ENCODE measurements at places on chromosomes 12 and 14. TPM values are rescaled to one million over a fixed set of nuclear protein-coding genes. Genes with fewer than 3 reads are reported as not detected.

- DNase-seq, result no peak
- no peak overlapping the region for H3K4me3 ChIP-seq
- H3K4me1 ChIP-seq, result peaks cover 51% of the 10 kb centered on the region
- H3K27me3 ChIP-seq, result no peaks in the 10 kb centered on the region
- no peak overlapping the region for H3K27ac ChIP-seq
Observed at GRCh38 chr14:100282083-100282350, 24.2 kb downstream of the SLC25A29 start.

MANSC4 gene
- total RNA-seq, result not detected

DNA sequence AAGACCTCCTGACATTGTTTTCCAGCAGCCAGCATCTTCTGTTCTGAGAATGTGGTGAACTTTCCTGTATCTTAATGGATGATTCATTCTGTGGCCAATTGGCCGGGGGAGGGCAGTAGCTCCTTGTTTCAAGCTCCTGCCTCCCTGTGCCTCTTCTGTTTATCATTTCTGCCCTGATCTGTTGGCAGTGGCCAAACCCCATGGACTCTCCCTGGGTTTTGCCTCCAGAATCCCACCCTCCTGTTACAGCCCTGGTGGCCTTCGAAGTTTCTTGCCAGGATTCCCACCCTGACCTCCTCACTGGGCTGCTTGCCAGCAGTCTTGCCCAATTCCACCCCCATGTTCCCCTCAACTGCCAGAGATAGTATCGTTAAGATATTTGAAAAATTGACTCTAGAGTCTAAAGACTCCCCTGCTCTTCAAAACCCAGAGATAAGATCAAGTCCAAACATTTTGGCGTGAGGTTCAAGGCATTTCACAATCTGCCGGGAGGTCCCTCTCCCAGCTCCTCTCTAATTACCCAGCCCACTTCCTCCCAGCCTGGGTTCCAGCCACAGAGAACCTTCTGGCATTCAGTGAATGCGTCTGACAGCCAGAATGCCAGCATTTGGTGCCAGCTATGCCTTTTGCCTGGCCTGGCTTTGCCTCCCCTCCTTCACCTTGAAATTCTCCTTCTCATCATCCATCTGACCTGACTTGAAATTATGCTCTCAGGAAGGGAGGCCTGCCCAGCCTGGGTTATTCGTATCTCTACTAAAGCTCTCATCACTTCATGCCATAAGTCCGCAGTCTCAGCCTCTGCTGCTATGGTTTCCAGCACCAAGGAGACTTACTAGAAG lies 37.7 kb upstream of the TXNRD1 start:
- H3K4me1 ChIP-seq, result peaks cover 41% of the 10 kb centered on the region
- no peaks in the 10 kb centered on the region for H3K36me3 ChIP-seq
- H3K27me3 ChIP-seq, result peaks cover 3% of the 10 kb centered on the region

DNA sequence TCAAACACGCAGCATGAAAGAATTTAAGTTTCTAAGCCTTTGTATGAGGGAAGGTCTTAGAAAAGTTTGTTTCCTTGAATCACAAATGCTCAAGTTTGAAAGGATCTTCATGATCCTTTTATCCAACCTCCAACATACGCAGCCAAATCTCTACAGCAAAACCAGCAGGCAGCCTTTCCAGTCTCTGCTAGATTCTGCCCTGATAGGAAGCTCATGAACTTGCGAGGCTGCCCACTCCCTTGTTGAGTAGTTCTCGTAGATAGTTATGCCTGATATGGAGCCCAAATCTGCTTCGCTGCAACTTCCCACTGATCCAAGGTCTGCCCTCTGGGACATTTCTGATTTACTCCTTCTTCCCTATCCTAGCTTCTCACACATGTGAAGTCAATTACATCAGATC lies 272.9 kb downstream of the EGLN3 start:
- DNase-seq, result no peak
- no peak overlapping the region for H3K27ac ChIP-seq
- peaks cover 35% of the 10 kb centered on the region for H3K4me1 ChIP-seq

GRCh38 chr14:51342226-51342625 lies 102.2 kb downstream of the TMX1 start:
- no peaks in the 10 kb centered on the region for H3K27me3 ChIP-seq
- H3K27ac ChIP-seq, result no peak overlapping the region
- no peak overlapping the region for H3K4me3 ChIP-seq
- DNase-seq, result no peak

- H3K36me3 ChIP-seq, result no peaks in the 10 kb centered on the region
- no peaks in the 10 kb centered on the region for H3K4me1 ChIP-seq
- H3K27me3 ChIP-seq, result no peaks in the 10 kb centered on the region
- no peak overlapping the region for H3K27ac ChIP-seq
Observed at GRCh38 chr14:38122241-38122640, 85.5 kb upstream of the SSTR1 start.

DNA sequence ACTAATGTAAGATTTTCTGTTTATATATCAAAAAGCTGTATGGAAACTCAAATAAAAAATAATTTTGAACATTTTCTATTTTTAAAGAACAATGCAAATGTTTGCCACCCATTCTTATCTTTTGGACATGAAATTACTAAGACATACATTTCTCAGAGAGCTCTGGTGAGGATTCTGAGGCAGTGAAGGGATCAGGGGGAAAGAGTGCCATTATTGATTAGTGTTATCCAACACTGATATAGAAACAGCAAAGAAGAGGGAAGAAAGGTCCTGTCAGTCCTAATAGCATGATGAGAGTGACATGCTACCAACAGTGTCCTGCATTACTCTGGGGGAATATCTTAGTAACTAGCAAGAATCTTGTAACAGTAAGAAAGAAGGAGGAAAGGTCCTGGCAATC lies 282.2 kb downstream of the RPL10L start:
- no peak overlapping the region for H3K27ac ChIP-seq
- H3K27me3 ChIP-seq, result no peaks in the 10 kb centered on the region
- DNase-seq, result no peak
- H3K4me1 ChIP-seq, result no peaks in the 10 kb centered on the region

DNA sequence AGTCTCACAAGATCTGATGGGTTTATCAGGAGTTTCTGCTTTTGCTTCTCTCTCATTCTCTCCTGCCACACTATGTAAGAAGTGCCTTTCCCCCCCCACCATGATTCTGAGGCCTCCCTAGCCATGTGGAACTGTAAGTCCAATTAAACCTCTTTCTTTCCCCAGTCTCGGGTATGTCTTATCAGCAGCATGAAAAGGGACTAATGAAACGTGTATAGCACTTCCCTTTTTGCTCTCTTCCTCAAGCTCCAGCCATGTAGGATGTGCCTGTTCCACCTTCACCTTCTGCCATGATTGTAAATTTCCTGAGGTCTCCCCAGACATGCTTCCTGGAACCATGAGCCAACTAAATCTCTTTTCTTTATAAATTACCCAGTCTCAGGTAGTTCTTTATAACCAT lies 7.0 kb upstream of the CRACR2A start:
- H3K27ac ChIP-seq, result no peak overlapping the region
- DNase-seq, result no peak
- peaks cover 2% of the 10 kb centered on the region for H3K27me3 ChIP-seq
- no peak overlapping the region for H3K4me3 ChIP-seq
- H3K4me1 ChIP-seq, result no peaks in the 10 kb centered on the region

DNA sequence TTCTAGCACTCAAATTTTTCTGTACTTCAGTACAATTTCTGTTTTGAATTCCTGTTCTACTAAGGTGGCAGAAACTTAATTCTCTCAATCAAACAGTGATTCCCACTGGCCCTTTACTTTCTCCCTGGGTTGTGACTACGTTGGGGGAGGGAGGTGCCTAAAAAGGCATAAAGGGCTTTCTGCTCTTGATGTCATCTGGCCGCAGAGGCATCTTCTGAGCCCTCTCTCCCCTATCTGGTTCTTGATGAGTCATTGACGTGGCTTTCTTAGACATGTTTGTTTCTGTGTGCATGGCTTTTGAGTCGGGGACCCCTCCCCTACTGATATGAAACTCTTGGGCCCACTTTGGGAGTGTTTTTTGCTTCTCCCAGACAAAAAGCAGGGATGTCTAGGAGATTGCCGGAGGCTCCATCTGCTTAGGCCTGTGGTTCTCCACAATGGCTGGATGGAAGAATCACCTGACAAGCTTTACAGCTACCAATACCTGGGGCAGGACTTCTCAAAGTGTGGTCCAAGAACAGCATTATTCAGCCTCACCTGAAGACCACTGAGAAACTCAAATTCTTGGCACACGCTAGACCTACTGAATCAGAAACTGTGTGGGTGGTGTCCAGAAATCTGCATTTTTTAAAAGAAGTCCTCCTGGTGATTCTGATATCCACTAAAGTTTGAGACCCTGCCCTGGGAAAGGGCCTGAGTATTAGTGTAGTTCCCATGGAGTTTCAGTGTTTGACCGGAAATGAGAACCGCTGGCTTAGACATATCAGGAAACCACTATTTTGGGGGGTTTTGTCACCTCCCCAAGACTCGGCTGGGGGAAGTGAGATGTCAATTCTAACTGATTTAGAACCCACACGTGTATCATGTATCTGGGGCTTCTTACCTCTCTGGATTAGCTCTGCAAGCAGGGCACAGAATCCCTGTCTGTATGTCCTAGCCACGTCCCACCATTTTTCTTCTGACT lies 395.7 kb upstream of the PDE3A start:
- no peaks in the 10 kb centered on the region for H3K36me3 ChIP-seq
- no peak overlapping the region for H3K4me3 ChIP-seq
- no peak for DNase-seq
- H3K27ac ChIP-seq, result peak overlapping the region; percentile 94
- peaks cover 48% of the 10 kb centered on the region for H3K4me1 ChIP-seq
- H3K27me3 ChIP-seq, result no peaks in the 10 kb centered on the region

OR10G2 gene
- not detected for total RNA-seq

DNA sequence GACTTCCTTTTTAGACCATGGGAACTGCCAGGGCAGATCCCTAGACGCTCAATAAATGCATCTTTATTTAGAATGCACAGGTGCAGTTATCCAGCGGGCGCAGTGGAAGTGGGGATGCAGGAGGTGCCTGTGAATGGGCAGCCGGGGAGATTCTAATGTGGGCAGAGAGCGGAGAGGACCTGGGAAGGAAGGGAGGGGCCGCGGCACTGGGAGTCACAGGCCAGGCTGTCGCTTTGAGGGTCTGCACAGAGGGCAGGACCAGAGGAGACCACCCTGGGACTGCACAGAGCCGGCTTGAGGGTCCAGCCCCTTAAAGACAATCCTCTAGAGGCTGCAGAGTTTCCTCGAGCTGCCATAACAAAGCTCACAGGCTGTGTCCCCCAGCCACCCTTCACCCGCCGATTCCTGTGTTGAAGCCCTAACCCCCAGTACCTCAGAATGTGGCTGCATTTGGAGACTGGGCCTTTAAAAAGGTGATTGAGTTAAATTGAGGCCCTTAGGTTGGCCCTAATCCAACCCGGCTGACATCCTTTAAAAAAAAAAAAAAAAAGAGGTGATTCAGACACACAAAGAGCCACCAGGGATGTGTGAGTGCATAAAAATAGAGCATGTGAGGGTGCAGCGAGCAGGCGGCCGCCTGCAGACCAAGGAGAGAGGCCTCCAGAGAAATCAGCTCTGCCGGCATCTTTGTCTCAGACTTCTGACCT lies 44.4 kb upstream of the PPP2R5C start:
- no peaks in the 10 kb centered on the region for H3K36me3 ChIP-seq
- peak overlapping the region; percentile 74 for H3K27ac ChIP-seq
- H3K4me3 ChIP-seq, result no peak overlapping the region
- no peaks in the 10 kb centered on the region for H3K27me3 ChIP-seq
- no peak for DNase-seq
- peaks cover 18% of the 10 kb centered on the region for H3K4me1 ChIP-seq

- H3K27me3 ChIP-seq, result no peaks in the 10 kb centered on the region
- H3K4me1 ChIP-seq, result no peaks in the 10 kb centered on the region
- no peak overlapping the region for H3K27ac ChIP-seq
- H3K36me3 ChIP-seq, result no peaks in the 10 kb centered on the region
Observed at GRCh38 chr14:32021341-32021740, 55.8 kb upstream of the ARHGAP5 start.

DNA sequence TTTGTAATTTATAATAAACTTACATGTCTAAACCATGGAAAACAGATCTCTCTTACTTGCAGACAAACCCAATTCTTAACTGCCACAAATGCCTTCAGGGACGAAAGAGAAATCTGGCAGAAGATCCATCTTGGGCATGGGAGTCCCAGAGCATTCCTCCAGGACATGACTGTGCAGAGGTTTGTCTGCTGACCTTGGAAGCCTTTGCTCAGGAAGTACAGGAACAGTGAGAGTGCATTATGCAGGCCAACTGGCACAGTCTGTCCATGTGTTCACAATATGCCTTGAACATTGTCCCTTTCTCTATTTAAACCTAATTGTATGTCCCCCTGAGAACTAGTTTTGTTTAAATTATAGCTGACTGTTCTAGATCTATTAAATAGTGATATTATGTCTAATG lies 467.1 kb downstream of the ATP23 start:
- peak overlapping the region; percentile 45 for H3K27ac ChIP-seq
- H3K27me3 ChIP-seq, result no peaks in the 10 kb centered on the region
- no peak for DNase-seq
- H3K36me3 ChIP-seq, result peaks cover 2% of the 10 kb centered on the region

DNA sequence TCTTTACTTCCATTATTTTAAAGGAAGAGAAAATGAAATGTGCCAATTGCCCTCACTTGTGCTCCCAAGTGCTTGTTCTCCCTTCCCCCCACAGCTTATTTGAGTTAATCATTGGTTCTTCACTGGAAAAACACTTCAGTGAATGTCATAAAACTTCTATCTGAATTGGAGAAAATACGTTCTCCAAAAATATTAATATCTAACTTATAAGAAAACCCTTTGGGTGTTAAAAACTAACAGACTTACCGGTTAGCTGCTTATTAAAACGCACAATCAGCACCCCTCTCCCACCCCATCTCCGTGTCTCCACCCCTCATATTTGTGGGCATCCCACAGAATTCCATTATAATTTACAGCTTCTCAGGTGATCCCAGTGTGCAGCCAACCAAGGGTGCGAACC lies 31.7 kb downstream of the PLEKHA5 start:
- DNase-seq, result no peak
- peaks cover 2% of the 10 kb centered on the region for H3K36me3 ChIP-seq
- H3K4me1 ChIP-seq, result peaks cover 18% of the 10 kb centered on the region
- H3K27me3 ChIP-seq, result no peaks in the 10 kb centered on the region

- H3K4me1 ChIP-seq, result no peaks in the 10 kb centered on the region
- no peaks in the 10 kb centered on the region for H3K36me3 ChIP-seq
- no peak overlapping the region for H3K27ac ChIP-seq
Observed at GRCh38 chr12:38586789-38587188, 270.2 kb downstream of the ALG10B start.

DNA sequence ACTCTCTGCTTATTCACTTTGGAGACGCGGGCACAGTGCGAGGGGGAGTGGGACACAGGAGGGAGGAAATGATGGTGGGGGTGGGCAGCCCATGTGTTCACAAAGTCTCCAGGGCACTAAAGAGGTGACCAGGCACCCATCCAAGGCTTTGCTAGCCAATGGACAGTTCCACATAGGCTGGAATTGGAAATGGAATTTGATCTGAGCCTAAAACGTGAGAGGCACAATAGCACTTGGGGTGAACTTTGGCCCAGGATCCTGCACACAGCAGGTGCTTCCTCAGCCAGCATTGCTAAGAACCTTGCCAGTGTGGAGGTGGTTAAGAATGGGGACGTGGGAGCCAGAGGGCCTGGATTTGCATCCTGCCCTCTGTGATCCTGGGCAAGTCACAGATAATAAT lies 193.8 kb downstream of the CHST11 start:
- no peaks in the 10 kb centered on the region for H3K4me1 ChIP-seq
- H3K27me3 ChIP-seq, result no peaks in the 10 kb centered on the region
- no peak for DNase-seq
- no peak overlapping the region for H3K27ac ChIP-seq
